ENCODE measurements at places on chromosomes 1 and 21.

DNA sequence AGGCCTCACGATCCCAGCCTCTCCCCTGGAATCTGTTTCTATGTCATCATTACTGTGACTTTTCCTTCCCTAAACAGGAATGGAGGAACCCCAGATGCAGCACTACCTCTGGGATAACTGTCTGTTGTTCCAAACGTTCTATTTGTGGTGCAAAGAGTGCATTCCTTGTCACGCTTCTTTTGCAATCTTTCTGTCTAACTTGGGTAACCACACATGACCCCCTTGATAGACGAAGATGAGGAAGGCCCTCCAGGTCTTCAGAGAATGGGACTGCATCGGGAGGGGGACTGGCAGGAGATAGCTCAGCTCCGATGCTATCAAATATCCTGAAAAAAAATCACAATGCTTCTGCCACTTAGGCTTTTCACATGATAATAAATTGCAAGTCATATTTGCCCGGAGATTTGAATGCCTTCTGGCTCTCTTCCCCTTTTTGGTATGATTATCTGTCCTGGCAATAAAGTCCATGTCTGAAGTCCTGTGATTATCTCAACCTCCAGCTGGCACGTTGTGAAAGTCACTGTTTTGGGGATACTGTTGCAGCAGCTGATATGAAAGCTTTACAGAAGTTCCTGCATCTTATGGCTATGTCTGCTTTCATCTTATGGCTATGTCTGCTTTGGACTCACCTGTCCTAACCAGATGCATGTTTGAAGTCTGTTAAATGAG is 148.7 kb upstream of the LMO4 start:
- no peak overlapping the region for H3K27ac ChIP-seq
- no peaks in the 10 kb centered on the region for H3K4me1 ChIP-seq
- H3K27me3 ChIP-seq: no peaks in the 10 kb centered on the region

- H3K27me3 ChIP-seq: peaks cover under 1% of the 10 kb centered on the region
- no peaks in the 10 kb centered on the region for H3K4me1 ChIP-seq
- H3K36me3 ChIP-seq: no peaks in the 10 kb centered on the region
- no peak overlapping the region for H3K4me3 ChIP-seq
- peak; percentile 53 for DNase-seq
These were observed 6.3 kb downstream of the KIF17 start for GRCh38 chr1:20711285-20712214.

GRCh38 chr1:218357211-218357892 is 12.2 kb downstream of the TGFB2 start:
- H3K4me1 ChIP-seq: no peaks in the 10 kb centered on the region
- no peak for DNase-seq
- H3K36me3 ChIP-seq: no peaks in the 10 kb centered on the region
- no peak overlapping the region for H3K4me3 ChIP-seq

DNA sequence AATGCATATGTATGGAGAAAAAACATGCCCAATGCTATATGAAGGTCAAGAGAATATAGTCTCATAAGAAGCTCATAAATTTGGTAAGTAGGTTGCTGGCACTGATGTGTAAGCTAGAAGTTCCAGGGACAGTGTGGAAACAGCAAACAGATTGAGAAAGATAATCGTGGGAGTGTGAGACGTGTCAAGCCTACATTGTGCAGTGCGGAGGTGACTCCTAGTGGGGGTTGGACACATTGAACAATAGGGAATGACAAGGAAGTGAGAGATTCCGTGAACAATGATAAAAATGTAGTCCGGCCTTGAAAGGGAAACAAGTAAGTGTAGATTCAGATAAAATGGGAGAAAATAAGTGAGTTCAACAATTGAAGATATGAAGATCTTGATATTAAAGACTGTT is 788.4 kb upstream of the PRMT6 start:
- H3K4me3 ChIP-seq: no peak overlapping the region
- H3K36me3 ChIP-seq: no peaks in the 10 kb centered on the region
- DNase-seq: peak; percentile 9
- H3K4me1 ChIP-seq: no peaks in the 10 kb centered on the region
- no peak overlapping the region for H3K27ac ChIP-seq

GRCh38 chr1:78279051-78279450 is 211.7 kb upstream of the PTGFR start:
- no peaks in the 10 kb centered on the region for H3K27me3 ChIP-seq
- H3K4me1 ChIP-seq: no peaks in the 10 kb centered on the region
- no peak for DNase-seq

GRCh38 chr1:166972826-166973225 is 2.5 kb downstream of the ILDR2 start:
- no peaks in the 10 kb centered on the region for H3K36me3 ChIP-seq
- peak overlapping the region; percentile 4 for H3K4me3 ChIP-seq
- peaks cover 43% of the 10 kb centered on the region for H3K27me3 ChIP-seq
- DNase-seq: peak; percentile 40

DNA sequence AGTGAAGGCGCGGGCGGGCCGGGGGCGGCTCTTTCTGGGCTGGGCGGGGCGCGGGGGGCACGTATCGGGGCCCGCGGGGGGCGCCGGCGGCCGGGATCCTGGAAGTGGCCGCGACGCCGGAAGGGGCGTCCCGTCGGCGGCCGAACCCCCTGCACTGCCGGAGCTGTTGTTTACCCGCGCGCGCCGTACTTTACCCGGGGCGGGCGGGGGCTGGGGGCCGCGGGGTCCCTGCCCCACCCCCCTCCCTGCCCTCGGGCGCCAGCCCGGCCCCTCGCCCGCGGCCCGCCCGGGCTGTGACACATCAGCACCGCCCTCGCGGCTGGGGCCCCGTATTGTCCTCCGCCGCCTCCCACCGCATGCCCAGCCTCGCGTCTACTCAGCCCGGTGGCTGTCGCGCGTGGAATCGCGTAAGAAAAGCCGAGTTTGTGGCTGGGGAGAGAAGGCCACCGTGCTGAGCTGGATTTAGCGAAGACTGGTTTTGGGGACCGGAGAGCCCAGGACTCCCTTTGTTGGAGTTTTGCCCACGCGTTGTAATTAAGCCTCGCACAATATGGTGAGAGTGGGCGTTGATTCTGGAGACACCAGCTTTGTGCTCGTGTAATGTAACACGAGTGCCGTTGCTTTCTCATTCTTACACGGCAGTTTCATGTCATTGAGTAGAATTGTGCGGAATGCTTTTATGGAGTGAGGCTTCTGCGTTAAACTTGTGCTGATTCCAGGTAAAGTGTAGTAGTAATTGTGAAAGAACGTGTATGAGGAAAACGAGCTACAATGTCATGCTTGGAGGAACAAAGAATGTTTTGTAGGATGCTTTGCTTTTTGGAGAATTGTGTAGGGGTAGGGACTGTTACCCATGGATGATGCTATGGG is 559 bp downstream of the BACH1 start:
- H3K4me1 ChIP-seq: peaks cover 12% of the 10 kb centered on the region
- H3K4me3 ChIP-seq: peak overlapping the region; percentile 66
- H3K36me3 ChIP-seq: no peaks in the 10 kb centered on the region
- peak overlapping the region; percentile 95 for H3K27ac ChIP-seq
- peak; percentile 78 for DNase-seq
- peaks cover 10% of the 10 kb centered on the region for H3K27me3 ChIP-seq

- H3K36me3 ChIP-seq: no peaks in the 10 kb centered on the region
- no peak for DNase-seq
- H3K4me1 ChIP-seq: peaks cover 15% of the 10 kb centered on the region
- no peaks in the 10 kb centered on the region for H3K27me3 ChIP-seq
These were observed 29.2 kb upstream of the PDE9A start for GRCh38 chr21:42624095-42624790.

GRCh38 chr21:41742073-41742875 is 24.6 kb downstream of the RIPK4 start:
- no peak overlapping the region for H3K4me3 ChIP-seq
- H3K27ac ChIP-seq: no peak overlapping the region
- no peak for DNase-seq
- H3K27me3 ChIP-seq: no peaks in the 10 kb centered on the region
- H3K4me1 ChIP-seq: peaks cover 7% of the 10 kb centered on the region
- H3K36me3 ChIP-seq: no peaks in the 10 kb centered on the region

- H3K4me1 ChIP-seq: peaks cover 9% of the 10 kb centered on the region
- H3K36me3 ChIP-seq: no peaks in the 10 kb centered on the region
- no peaks in the 10 kb centered on the region for H3K27me3 ChIP-seq
- DNase-seq: no peak
- no peak overlapping the region for H3K27ac ChIP-seq
- no peak overlapping the region for H3K4me3 ChIP-seq
These were observed 409.3 kb downstream of the PTPRU start for GRCh38 chr1:29645586-29645985.

DNA sequence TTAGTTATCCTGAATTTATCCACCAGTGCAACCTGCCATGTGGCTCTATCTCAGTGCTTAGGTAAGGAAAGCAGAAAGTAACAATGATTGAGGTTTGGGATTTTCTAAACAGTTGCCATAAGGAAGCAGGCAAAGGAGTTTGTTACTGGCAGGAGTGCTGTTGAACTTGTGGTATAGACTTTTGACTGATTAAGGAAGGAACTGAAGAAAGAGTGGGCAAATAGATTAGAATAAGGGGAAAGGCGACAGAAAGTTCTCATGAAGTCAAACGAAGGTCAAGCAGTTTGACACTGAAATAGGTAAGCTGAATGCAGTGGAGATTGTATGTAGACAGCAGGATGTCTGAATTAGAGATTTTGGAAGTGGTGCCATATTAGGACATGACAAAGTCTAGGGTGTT is 24.2 kb upstream of the CR2 start:
- H3K27me3 ChIP-seq: no peaks in the 10 kb centered on the region
- no peaks in the 10 kb centered on the region for H3K4me1 ChIP-seq
- no peak for DNase-seq
- no peaks in the 10 kb centered on the region for H3K36me3 ChIP-seq
- no peak overlapping the region for H3K27ac ChIP-seq
- H3K4me3 ChIP-seq: no peak overlapping the region

- DNase-seq: peak; percentile 30
- no peaks in the 10 kb centered on the region for H3K36me3 ChIP-seq
- no peak overlapping the region for H3K27ac ChIP-seq
- peaks cover 9% of the 10 kb centered on the region for H3K4me1 ChIP-seq
- H3K4me3 ChIP-seq: no peak overlapping the region
- no peaks in the 10 kb centered on the region for H3K27me3 ChIP-seq
These were observed 22.1 kb downstream of the EIF2D start for GRCh38 chr1:206590025-206590758.

GRCh38 chr1:244678697-244679096 is 25.8 kb downstream of the DESI2 start:
- H3K36me3 ChIP-seq: no peaks in the 10 kb centered on the region
- DNase-seq: no peak
- no peaks in the 10 kb centered on the region for H3K4me1 ChIP-seq
- H3K4me3 ChIP-seq: no peak overlapping the region

DNA sequence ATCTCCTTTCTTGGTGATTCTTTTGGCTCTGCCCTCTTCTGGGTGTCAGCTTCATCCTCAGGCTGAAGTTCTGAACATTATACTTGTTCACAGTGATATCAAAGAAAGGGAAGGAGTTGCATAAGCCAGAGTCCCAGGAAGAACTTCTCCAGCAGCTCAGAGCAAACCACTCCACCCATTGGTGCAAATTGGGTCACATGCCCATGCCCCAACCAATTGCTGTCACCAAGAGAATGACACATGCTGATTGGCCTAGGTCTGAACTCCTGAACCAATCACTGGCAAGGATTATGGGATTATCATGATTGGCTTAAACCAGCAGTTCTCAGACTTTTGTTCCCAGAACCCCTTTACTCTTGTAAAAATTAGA is 256.5 kb upstream of the TMEM51 start:
- no peak for DNase-seq
- H3K4me3 ChIP-seq: no peak overlapping the region
- no peaks in the 10 kb centered on the region for H3K27me3 ChIP-seq

DNA sequence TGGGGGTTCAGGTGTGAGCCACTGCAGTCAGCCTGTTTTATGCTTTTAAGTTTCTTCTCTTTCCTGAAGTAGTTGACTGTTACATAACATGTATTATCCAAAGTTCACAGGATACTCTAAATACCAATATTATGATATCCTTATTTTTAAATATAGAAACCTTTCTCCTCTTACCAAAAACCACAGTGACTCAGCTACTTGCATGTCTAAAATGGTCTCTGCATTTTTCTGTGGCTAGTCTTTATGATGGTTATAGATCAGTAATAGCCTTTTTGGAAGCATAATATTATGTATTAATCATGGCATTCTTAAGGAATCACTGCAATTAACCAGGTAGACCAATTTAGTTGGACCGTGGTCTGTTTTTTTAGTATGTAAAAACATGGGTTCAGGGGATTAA is 210.8 kb upstream of the CACYBP start:
- no peak overlapping the region for H3K4me3 ChIP-seq
- no peaks in the 10 kb centered on the region for H3K36me3 ChIP-seq
- no peaks in the 10 kb centered on the region for H3K4me1 ChIP-seq
- DNase-seq: no peak
- no peaks in the 10 kb centered on the region for H3K27me3 ChIP-seq

DNA sequence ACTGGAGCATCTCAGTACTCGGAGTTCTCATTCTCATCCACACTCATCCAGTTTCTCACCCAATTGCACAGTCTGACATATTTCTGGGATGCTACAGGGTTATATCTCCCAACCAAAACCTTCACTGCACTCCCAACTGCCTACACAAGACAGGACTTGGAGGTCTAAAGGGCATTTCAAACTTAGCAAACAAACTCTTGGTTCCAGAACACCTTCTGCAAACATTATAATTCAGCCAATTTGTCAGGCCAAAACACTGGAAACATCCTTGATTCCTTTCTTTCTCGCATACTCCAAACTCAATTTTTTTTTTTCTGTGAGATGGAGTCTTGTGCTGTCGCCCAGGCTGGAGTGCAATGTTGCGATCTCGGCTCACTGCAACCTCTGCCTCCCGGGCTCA is 7.9 kb downstream of the SLAMF1 start:
- H3K27me3 ChIP-seq: no peaks in the 10 kb centered on the region
- H3K4me1 ChIP-seq: no peaks in the 10 kb centered on the region
- no peak for DNase-seq
- no peak overlapping the region for H3K4me3 ChIP-seq

DNA sequence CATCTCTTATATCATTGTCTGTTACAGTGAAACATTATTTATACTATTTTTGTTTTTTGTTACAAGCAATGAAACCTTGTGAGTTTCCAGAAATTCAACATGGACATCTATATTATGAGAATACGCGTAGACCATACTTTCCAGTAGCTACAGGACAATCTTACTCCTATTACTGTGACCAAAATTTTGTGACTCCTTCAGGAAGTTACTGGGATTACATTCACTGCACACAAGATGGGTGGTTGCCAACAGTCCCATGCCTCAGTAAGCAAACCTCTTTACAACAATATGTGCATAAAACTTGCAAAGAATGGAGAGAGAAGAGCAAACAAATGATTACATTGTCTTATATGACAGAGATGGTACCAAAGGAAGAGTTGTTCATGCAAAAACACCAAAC is 22.4 kb downstream of the CFHR4 start:
- no peaks in the 10 kb centered on the region for H3K27me3 ChIP-seq
- no peak for DNase-seq
- H3K27ac ChIP-seq: no peak overlapping the region
- H3K4me3 ChIP-seq: no peak overlapping the region
- H3K4me1 ChIP-seq: no peaks in the 10 kb centered on the region
- no peaks in the 10 kb centered on the region for H3K36me3 ChIP-seq

DNA sequence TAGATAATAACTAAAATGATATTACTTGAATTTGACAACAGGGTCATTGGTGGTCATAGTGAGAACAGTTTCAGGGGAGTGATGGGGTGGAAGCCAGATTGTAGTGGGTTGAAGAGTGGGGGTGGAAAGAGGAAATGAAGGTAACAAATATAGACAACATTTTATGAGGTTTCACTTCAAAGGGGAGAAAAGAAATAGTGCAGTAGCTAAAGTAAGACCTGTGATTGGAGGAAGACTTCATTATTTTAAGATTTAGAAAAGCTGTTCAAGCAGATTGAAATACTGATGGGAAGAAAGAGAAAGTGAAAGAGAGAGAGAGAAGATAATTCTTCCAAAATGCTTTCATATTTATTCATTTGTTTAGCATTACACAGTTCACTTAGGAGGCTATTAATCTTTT is 52.0 kb upstream of the KCNA3 start:
- no peak overlapping the region for H3K4me3 ChIP-seq
- H3K36me3 ChIP-seq: no peaks in the 10 kb centered on the region
- no peaks in the 10 kb centered on the region for H3K4me1 ChIP-seq
- no peak for DNase-seq
- H3K27ac ChIP-seq: no peak overlapping the region
